Activated T-cell treated with anti-CD3 and anti-CD28 coated beads, Interleukin-2, amount 50 U/mL, for 24 hours (primary cell): ENCODE measurements at places on chromosomes 4 and X.
A peak's percentile ranks its signal among the peaks of the same experiment; 100 is the strongest.

DNA sequence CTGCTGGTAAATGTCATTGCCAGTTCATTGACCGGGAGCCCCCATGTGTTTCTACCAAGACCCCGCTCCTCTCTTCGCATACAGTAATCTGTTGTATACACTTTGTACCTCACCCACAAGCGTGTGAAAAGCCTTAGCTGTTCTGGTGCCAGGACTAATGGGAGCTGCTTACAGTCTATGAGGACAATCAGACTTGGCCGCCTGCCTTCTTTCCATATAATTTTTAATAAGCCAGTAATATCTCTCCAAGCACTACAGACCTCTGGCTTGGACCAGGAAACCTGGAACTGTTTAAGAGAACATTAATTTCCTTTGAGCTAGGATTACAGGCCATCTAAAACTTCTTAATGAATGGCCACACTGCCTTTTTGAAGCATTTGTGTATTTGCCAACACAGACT lies 149.7 kb upstream of the MSX1 start:
- no peak for DNase-seq

DNA sequence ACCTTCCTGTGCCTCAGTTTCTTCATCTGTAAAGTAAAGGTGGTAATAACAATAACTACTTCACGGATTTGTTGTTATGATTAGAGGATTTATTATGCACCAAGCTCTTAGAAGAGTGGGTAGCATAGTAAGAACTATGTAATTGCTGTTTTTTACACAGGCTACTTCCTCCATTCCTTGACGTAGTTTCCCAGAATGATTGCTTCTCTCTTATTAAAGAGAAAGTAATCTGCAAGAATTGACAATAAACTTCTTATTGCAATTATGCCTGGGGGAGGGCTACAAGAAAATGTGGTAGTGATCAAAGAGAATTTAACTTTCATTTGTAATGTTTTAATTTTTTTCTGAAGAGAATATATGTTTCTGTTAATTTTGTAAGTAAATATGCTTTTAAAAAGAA lies 238.7 kb downstream of the GASK1B start:
- no peak for DNase-seq

DNA sequence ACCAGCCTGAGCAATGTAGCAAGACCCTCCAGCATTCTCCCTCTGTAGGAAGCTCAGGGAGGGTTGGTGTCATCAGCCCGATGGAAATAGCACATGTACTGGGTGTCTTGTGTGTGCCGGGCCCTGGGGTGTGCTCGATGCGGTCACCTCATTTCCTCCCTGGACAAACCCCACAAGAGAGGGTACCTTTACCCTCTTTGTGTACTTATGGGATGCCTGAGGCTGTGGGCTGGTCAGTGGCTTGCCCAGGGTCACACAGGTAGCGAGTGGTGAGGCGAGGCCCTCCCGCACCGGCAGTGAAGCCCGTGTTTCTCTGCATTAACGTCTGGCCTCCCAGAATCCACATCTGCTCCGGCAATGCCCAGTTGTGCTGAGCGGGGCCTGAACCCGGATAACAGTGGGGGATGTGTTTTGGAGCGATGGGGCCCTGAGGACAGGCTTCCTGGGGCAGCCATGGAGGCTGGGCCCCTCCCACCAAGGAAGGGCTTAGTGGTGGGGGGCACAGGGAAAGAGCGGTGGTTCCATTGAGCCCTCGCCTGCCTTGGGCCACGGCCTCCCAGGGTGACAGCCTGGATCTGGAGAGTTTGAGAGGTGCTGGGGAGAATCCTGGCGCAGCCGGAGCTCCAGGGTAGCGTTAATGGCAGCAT lies 8.1 kb downstream of the PSAPL1 start:
- DNase-seq = peak; percentile 5

DNA sequence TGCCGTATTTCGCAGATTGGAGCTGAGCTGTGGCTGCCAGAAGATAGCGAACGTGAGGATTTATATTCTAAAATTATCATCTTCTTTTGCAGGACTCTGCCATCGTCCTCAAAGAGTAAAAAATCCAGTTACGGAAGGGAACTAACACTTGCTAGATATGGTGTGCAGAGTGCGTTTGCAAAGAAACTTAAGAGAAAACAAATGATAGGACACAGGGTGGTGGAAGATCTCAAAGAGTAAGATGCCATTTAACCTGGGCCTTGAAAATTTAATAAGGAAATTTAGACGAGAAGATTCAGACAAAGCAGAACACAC lies 566 bp downstream of the LARP7 start:
- DNase-seq = no peak

- no peak for DNase-seq
These were observed 24.2 kb downstream of the RBPJ start for GRCh38 chr4:26344901-26345564.

GRCh38 chrX:19852014-19853005 lies 35.1 kb downstream of the SH3KBP1 start:
- no peak for DNase-seq

DNA sequence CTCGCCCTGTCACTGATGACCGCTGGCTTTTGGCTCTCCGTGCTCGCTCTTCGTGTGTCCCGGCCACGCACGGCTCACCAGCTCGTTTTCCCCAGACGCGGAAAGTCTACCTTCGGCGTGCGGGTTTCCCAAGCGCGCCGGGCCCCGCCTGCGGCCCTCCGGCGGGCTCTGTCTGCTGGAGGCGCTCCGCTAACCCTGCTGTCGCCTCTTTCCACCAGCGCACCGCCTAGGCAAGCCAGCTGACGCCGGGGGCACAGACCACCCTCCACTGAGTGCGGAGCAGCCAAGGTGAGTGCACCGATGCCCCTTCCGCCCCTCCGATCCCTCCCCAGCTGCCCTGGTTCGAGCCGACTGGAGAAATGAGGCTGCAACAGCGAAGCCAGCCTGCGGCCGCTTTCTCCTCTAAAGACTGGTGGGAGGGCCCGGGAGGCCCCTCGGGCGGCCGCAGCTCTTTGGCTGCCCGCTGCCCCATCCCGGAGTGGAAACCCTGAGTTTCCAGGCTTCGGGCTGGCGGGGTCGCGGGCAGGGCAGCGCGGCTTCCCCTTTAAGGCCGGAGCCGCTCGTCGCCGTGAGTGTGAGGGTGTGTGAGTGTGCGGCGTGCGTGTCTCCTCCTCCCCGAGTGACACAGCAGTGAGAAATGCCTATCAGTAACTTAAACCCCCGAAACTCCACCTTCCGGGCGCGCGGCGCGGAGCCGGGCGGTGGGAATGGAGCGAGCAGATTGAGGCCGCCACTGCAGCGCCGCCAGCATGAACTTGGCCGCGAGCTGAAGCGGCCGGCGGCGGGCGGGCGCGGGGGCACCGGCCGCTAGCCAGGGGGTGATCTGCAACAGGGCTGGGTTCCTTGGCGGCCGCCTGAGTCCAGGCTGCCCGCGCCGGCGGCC lies at the start of gene MAMLD1:
MAMLD1 (plus strand) TSS at position 719 of the 883 bp plus-strand sequence. CDS start 82,200 bp downstream, outside the sequence.
- peak; percentile 70 for DNase-seq

GRCh38 chr4:155807021-155807420 lies 48.2 kb downstream of the GUCY1B1 start:
- no peak for DNase-seq

GRCh38 chrX:10769195-10769594 lies 148.8 kb upstream of the MID1 start:
- no peak for DNase-seq

DNA sequence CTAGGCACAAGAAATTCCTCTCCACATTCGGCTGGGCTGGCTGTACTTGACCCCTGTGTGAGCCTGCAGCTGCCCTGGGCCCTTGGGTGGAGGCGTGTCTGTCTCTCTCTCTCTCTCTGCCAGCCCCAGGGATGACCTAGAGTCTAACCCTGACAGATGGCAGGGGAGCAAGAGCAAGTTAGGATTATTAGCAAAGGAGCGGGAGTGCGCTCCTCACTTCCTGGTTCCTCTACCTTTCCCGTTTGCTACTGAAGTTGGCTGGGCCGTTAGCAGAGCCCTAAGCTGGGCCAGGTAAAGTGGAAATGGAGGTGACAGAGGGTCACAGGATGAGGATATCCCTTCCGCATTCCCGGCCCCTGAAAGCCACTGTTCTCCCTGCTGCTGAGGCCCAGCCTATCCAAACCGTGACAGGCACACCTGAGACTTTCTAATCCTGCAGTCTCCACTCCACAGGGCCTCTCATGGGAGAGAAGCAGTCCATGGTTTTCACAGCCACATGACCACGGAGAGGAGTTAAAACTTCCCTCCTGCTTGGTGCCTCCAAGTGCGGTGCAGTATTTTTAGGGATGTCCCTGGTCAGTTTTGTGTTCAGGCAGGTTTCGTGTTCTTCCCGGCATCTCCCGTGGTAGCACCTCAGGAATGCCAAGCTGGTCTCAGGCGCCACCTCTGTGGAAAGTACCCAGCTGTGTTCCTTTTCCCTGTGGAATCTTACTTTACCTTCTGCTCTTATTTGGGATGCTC lies 79.3 kb downstream of the CLDN22 start:
- DNase-seq = no peak

GRCh38 chr4:16122784-16123183 lies 39.0 kb upstream of the PROM1 start:
- DNase-seq = no peak

DNA sequence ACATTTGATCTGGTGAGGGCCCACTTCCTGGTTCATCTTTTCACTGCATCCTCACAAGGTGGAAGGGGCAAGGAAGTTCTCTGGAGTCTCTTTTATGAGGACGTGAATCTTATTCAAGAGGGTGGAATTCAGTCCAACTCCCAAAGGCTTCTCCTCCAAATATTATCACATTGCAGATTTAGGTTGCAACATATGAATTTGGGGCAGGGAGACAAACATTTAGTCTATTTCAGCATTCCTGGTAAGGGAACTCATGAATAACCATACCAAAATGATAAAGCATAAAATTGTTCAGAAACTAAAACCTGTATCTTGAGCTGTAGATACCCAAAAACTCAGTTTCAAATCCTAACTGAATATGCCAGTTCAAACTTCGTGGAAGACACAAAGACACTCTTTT lies 246.8 kb downstream of the QDPR start:
- no peak for DNase-seq

DNA sequence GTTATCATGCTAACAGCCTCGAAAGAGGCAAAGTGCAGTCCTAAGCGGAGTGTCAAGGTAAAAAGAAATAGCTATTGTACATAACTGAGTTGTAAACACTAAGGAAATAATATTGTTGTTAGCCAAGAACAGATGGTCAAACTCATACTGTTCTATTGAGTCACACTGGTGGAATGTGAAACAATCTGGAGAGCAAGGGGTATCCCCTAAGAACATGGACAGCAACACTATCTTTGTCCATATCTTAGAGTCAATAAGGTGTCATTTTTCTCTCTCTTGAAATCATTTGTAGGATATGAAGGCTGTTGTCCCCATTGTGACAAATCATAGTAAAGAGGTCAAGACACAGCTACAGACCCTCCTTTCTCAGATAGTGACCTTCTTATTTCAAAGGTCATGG lies 4.5 kb upstream of the PDGFC start:
- DNase-seq = no peak

DNA sequence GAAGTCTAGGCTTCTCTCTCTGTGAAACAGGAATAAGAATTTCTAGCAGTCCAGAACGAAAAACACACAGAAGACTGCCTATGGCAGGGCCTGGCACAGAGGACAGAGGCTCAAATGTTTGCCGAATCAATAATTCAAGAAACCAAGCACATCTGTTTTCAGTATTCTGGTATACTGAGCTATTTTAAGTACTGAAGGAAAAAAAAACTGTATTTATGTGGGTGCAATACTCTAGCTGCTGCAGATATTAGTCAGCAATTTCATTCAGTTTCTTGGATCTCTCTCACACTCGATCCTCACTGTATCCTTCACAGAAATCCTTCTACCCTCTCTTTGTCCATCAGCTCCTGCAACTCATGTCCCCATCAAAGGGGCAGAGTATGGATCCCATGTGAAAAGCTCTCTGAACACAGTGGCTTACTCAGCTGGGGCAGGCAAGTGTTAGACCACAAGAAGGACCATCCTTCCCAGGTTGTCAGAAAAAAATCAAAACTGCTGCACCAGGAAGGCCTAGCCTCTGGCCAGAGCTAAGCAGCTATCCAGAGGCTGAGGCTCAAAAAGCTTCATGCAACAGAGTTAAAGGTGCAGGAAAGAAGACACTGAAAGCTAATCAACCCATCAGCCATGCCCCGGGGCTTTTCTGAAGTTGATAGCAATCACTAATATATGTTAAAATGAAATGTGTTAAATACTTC lies 9.1 kb upstream of the USO1 start:
- no peak for DNase-seq

DNA sequence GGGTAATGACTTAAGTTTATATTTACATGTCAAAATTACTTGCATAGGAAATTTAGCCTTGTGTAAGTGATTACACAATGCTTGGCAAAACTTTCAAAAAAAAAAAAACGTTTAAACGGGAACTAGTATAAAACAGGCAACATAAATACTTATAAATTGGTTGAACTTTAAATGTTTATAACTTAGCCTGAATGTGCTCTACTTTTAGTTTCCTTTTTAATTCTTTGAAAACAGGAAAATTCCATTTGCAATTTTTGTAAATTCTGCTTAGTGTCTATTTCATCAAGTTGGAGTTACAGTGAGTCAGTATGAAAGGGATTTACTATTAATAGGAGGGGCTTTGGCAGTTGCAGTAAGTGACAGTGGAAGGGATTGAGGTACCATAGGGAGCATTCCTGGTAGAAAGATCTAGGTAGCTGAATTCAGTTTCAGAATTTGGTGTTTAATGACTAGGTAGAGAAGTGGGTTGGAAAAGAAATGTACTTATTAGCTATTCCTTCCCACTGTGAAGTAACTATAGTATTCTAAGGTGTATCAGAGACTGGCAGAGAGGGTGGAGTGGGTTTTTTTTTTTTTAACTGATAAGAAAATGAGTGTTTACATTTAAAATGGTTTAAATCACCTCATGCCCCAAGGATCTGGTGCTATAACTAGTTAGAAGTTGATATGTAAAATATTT lies 2.8 kb downstream of the STAG2 start:
- no peak for DNase-seq

- no peak for DNase-seq
These were observed 37.6 kb downstream of the C4orf50 start for GRCh38 chr4:5980436-5981155.

DNA sequence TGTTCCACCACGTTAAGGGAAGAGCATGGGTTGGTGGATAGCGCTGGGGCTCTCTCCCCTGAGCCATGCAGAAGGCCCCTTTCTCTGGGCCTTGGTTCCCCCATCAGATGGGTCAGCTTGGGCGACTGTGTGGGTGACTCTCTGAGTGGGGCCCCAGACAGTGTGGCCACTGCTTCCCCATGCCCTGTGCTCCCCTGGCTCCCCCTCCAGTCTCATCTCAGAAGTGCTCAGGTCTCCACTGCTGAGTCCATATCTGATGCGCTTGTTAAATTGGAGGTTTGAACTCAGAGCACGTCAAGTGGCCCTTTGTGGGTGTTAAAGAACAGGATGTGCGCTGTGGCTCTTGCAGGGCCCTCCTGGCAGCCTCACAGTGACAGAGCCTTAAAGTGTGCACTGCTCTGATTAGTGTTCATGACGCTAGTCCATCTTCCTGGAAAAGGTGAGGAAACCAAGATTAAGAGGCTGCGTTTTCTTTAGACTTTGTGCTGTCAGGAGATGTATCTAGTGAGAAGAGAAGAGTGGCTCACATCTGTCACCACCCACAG lies 59.8 kb downstream of the NELFA start:
- no peak for DNase-seq
